ENCODE measurements at places on chromosomes 16 and 17.

- DNase-seq: no peak
Observed at GRCh38 chr16:29790949-29791844, 646 bp downstream of the KIF22 start.

- DNase-seq: no peak
Observed at GRCh38 chr16:79628501-79628975, 28.0 kb upstream of the MAF start.

DNA sequence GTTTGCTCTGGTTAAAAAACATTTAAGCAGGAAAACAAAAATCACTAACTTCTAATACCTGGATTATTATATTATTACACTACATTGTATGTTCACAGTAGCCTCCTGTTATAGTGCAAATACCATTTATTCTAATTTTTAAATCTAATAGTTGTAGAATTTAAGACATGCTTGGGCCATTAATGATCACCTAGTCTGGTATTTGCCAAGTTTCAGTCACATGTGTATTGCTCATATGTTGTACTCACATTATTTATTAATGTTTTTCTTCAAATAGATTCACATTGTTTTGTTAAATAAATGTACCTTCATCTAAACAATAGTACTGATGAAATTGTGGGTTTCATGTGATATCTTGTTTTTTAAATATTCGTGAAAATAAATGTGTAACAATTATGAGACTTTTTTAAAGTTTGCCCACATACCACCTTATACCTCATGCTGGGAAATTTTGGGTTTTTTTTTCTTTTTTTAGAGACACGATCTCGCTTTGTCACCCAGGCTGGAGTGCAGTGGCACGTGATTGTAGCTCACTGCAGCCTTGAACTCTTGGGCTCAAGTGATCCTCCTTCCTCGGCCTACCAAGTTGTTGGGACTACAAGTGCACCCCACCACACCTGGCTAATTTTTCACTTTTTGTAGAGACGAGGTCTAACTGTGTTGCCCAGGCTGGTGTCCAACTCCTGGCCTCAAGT, 5.9 kb downstream of the ZNF771 start:
- DNase-seq: no peak

- no peak for DNase-seq
Observed at GRCh38 chr16:1531638-1531910, 1.9 kb upstream of the TMEM204 start.

- no peak for DNase-seq
Observed at GRCh38 chr16:27302126-27302525, 11.6 kb upstream of the IL4R start.

DNA sequence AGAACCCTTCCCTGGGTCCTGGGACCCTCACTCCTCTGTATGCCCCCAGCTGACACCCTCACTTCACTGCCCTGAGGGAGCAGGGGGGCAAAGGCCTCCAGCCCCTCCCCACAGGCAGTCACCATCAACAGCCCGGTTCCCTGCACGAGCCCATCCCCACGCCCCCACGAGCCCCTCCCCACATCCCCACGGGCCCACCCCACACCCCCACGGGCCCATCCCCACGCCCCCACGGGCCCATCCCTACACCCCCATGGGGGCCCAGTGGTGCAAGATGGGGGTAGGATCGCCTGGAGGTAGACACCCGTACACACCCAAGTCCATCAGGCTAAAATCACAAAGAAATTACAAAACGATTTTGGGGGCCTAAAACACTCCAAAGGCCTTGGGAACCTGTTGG, 42.3 kb downstream of the LMF1 start:
- no peak for DNase-seq

DNA sequence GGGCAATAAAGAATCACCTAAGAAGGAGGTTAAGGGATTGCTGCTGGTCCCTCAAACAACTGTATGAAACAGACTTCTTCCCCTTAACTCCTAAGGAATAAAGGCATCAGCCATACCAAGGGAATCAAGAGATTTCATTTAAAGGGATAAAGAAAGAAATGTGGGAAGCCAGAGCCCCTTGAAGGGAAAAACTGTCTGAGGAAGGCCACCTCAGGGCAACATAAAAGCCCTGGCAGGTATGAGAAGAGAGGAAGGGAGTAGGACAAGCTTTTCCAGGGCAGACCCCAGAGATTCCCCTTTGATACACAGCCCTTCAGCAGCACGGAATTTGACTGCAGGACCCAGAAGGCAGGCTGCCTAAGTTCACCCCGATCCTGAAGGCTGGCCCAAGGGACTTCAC, 43.5 kb downstream of the COG7 start:
- no peak for DNase-seq

DNA sequence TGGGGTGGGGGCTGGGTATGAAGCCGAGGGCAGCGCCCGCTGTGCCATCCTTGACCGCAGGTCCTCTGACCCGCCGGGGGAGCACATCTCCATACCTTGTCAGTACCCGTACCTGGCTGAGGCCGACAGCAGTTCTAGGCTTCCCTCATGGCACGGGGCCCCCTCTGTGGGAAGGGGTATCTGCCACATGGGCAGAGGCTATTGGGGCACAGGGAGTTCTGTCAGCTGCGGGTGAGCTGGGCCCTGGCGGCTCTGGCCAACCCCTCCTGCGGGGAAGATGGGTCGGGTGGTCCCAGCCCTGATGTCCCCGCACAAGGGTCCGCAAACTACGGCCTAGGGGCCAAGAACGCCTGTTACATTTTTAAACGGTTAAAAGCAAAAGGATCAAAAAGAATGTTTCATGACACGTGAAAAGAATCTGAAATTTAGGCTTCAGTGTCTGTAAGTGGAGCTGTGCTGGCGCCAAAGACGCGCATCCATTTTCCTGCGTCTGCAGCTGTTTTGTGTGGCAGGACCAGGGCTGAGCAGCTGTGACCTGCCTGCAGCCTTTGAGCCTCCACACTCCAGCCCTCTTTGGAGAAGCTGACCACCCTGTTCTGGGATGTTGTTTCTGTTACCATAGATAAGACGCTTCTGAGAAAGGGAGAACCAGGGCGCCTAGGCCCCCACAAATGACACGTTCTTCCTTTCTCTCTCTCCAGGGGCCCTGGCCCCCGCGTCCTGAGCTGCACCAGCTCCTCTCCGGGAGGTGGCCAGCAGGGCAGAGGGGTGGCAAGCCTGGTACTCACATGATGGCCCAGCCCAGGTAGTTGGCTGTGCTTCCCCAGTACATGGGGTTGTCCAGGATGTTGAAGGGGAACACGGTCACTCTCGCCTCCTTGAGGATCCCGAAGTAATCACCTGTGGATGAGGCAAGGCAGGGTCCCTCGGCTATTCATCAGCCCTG, 12.7 kb upstream of the RASD1 start:
- no peak for DNase-seq

- no peak for DNase-seq
Observed at GRCh38 chr16:85104821-85105391, 7.4 kb downstream of the CIBAR2 start.

GRCh38 chr16:50665128-50665878, 15.8 kb downstream of the SNX20 start:
- peak; percentile 9 for DNase-seq

DNA sequence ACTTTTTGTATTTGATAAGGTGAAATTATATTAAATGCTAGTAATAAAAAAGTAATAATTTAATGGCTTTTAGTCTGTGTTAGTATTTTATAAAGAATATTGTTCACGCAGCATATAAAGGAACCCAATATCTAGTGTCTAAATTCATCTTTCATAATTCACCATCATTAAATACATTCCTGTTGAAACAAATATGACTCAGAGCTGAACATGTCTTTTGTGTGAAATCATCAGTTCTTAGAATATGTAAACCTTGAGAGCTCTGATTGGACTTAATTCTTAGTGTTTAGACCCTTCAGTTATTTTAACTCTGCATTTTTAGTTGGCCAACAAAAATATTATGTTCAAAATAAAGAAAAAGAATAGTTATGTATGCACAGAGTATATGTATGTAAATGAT, 71.8 kb downstream of the ABHD15 start:
- no peak for DNase-seq

DNA sequence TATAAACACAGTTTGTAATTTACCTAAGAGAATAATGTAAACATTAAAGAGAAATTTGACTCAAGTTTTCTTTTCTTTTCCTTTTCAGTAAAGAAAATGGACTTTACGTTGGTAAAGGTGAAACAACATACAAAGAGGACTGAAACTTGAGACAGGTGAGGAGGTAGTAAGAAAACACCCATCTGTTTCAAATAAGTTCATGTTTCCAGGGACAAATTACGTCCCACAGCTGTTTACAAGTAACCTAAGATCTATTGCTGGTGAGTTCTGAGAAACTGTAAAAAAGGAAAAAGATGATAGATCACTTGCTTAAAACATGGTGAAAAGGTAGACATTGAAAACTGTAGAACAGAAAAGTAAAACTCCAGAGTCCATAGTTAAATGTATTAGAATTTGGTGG, 4.8 kb upstream of the ABCA5 start:
- no peak for DNase-seq

DNA sequence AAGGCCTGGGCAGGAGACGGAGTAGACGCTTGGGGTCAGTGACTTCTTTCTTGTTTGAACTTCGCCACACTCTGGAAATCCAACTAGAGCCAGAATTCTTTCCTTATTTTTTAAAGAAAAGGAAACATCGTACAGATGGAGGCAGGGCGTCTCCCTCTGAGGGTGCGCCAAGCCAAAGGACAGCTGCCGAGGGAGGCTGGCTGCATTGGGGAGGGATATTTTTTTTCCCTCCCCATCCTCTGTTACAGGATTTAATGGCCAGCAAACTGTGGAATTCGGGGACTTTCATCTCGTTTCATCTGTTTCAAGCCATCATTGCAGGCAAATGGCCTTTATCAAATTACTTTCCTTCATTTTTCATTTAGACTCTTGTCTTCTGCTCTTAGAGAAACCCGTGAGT, 15.9 kb downstream of the CDK5R1 start:
- no peak for DNase-seq

GRCh38 chr16:66262253-66263167, 104.0 kb upstream of the CDH5 start:
- no peak for DNase-seq

- DNase-seq: no peak
Observed at GRCh38 chr17:80283116-80283852, 22.6 kb downstream of the RNF213 start.

GRCh38 chr17:77735566-77736198, 222.8 kb upstream of the TNRC6C start:
- no peak for DNase-seq

- DNase-seq: no peak
Observed at GRCh38 chr17:21679256-21680146, 12.8 kb upstream of the KCNJ18 start.

GRCh38 chr16:160691-161190, 5.0 kb upstream of the HBM start:
- no peak for DNase-seq

GRCh38 chr16:58333985-58334384, 39.2 kb upstream of the PRSS54 start:
- no peak for DNase-seq

DNA sequence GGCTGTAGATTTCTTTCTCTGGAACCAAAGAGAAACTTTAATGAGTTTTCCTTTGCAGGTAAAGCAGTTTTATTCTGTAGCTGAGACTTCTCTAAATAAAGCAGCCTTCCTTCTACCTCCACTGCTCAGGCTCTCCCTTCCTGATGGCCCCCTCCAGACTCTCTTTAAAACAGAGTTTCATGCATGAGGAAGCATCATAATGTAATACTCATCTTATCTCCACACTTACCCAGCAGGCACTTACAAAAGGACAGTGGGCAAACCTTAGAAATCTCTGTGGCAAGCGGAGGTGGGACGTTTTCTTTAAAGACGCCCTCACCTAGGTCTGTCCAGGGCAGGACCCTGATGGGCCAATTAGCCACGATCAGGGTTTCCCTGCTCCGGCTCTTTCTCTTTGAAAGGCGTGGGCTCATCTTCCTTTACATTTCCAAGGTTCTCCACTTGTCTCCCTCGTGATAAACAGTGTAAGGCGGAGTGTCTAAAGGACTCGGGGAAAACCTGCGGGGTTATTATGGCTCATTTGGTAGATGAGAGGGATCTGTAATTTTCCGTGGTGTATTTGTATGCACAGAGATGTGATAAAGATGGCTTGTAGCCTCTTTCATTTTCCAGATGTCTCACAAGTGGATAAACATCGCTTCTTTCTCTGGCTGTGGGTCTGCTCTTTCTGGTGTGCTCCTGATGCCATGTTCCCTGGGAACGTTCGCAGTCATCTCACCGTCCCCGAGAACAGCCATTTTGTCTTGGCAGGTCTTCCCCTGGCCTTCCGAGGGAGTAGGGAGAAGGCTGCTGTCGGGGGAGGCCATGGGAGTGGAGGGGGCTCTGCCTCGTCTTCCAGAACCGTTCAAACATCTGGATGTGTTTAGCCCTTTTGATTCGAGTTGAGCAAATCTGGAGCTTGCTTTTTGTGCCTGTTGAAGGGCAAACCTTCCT, 239.0 kb downstream of the CCDC182 start:
- no peak for DNase-seq

DNA sequence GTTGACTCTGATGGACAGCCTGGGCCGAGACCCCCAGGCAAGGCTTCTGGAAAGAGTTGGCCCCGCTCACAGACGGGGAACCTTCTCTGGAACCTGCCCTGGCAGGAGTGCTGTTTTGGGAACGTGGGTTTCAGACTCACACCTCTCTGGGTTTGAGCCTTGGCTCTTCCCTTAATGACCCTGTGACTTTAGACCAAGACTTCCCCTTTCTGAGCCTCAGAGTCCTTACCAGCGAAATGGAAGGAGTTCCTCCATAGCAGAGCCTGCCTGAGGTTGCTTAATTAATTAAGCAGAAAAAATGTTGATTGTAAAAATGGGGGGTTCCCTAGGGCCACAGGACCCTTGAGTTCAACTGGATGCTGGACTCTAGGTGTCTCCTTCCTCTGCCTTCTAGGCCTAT, 408.2 kb downstream of the SEC14L1 start:
- no peak for DNase-seq

DNA sequence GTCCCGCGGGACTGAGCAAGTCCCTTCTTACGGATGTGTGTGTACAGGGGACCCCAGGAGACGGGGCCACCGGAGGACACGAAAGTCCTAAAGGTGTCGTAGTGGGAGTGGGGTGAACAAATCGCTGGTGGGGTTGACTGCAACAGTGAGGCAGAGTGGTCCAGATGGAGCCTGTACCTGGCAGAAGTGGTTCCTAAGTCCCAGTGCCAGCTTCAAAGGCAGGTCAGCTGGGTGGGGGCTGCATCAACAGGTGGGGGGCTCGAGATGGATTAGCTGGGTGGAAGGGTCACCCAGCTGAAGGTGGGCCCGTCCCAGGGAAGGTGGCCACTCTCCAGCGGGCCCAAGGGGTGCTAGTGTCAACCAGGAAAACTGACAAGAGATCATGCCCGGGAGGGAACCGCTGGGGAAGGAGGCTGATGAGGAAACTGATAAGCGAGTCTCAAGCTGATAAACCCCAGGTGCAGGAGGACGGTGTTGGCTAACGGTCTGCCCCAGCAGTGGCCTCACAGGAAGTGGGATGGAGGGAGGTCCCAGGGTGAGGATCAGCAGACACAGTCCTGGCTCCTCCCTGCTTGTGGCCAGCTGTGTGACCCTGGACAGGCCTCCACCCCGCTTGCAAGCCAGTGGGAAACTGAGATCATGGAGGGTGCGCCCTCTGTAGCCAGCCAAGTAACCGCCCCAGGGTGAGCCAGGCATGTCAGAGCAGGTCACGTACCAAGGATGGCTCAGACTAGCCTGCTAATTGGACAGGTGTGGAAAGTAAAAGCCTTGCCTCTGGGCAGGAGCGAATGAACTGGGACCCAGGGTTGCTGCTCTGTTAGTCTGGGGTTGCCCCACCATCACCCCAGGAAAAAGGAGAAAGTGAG, 1.0 kb downstream of the ORAI3 start:
- DNase-seq: no peak

Data from anterior cingulate cortex (tissue), 58 donors.